ENCODE measurements at places on chromosomes 16 and 17.

DNA sequence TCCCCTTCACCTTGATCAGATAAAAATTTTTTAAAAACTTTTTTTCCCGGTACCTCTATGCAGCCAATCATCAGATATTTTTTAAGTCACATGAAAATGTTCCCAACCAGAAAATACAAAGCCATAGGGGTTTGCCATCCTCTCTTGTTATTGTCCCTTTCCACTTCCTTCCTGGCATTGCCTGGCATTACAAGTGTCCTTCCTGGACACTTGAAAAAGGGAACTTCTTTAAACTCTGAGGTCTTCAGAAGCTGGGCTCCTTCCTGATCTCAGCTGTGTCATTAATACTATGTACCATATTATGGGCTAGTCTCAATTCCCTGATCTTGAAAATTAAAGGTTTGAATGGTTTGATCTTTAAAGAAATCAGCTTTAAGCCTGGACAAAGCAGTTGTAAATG lies 64.9 kb downstream of the TEX14 start:
- peak; percentile 72 for DNase-seq

DNA sequence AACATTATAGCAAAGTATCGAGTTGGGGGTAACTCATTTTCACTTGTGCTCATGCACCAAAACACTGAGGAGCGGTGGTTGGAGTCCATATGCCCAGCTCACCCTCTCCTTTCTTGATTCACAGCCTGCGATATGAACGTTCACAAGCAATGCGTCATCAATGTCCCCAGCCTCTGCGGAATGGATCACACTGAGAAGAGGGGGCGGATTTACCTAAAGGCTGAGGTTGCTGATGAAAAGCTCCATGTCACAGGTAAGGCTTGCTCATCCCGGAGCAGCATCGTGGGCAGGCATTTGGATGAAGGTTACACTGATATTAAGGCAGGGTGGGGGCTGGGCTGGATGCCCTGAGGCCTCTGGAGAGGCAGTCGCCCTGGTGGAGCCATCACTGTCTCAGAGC lies 189.7 kb upstream of the CACNG5 start:
- no peak for DNase-seq

- peak; percentile 65 for DNase-seq
Observed at GRCh38 chr16:79598348-79599181, 2.0 kb downstream of the MAF start.

DNA sequence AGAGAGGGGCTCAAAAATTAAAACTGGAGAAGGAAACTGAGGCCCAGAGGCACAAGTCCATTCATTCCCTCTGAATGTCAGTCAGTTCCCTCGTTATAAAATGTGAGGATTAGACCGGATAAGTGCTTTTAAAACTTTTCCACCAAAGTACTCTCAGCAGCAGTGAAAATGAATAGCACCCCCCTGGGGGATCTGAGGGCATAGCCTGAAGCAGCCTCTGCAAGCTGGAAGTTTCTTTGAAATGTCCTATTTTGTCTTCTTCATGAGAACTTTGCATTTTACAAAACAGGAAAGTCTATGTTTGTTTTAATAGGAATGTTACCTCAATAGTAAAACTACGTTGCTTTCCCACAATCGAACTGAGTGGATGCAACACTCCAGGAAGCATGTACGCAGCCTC lies 273.0 kb downstream of the CEP112 start:
- no peak for DNase-seq

DNA sequence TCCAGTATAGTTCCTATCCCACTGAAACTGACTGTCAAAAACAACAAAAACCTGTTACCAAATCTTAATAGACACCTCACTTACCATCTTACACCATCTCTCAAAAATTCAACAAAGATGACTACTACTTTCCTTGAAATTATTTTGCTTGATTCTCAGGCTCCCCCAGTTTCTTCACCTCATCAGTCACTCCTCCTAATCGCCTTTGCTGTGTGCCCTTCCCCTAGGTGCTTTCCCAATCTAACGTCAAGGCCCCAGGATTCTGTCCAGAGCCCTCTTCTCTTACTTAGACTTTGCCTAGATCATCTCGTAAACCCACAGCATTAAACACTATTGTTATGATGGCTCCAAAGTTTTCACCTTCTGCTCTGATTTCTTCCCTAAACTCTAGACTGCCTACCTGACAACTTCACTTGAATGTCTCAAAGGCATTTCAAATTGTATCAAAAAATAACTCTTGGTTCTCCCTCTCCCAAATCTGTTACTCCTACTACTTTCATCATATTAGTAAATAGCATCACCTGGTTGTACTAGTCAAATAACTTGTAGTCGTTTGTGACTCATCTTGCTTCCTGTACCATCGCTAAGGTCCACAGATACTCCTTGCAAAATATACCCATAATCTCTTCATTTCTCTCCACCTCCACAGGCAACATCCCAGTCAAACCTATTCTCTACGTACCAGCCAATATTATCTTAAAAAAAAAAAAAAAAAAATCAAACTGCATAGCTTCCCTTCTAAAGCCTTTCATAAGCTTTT lies 18.0 kb downstream of the C16orf87 start:
- no peak for DNase-seq

GRCh38 chr17:59296190-59296589 lies 35.3 kb upstream of the YPEL2 start:
- DNase-seq = no peak

DNA sequence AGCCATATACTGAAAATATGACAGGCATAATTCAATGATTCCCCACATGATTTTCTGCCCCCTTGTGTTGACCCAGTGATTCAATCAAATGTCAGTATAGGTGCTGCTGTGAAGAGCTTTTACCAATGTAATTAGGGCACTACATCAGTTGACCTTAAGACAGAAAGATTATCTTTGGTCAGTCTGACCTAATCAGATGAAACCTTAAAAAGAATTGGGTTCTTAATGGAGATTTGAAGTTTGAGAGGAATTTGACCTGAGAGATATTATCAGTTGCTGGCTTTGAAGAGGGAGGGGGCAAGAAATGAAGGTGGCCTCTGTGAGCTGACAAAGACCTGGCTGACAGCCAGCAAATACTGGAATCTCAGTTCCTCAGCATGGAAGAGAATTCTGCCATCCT lies 358.7 kb upstream of the CA10 start:
- DNase-seq = no peak

- DNase-seq = no peak
Observed at GRCh38 chr17:66695098-66695497, 139.8 kb upstream of the CACNG5 start.

DNA sequence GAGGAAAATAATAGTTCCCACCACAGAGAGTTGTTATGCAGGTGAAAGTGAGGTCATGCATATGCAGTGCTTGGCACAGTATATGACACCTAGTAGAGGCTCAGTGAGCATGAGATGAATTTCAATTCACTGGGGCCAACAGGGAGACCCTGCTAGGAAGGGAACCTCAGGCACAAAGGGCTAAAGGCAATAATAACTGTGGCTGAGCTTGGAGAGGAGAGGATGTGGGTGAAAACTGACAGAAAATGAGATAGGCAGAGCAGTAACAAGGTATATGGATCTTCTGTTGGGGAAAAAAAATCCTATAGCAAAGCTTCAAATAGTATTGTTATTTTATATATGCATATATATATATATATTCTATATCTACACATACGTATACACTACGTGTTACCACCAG lies 25.0 kb upstream of the GINS3 start:
- DNase-seq = no peak

- DNase-seq = no peak
Observed at GRCh38 chr17:78651554-78651953, 74.4 kb upstream of the DNAH17 start.

DNA sequence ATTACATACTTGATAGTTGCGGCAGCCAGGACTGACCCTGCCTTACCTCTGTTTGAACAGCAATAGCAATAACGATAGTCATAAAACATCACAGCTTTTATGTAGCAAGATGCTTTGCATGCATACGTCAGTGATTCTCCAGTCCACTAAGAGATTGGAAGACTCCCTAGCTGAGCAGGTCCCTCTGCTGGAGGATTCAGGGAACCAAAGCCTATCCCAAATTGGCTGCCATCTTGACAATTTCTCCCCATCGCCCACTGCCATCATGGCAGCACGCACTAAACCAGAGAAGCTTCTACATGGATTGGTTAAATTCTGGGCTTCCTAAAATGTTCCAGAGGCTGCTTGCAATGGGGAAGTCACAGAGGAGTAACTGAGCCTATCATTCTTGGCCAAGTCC lies 360.6 kb upstream of the XYLT1 start:
- DNase-seq = no peak

GRCh38 chr16:2773188-2773968 lies 3.7 kb downstream of the ELOB start:
- DNase-seq = no peak

- DNase-seq = peak; percentile 14
Observed at GRCh38 chr16:19114359-19115147, 789 bp downstream of the ITPRIPL2 start.

DNA sequence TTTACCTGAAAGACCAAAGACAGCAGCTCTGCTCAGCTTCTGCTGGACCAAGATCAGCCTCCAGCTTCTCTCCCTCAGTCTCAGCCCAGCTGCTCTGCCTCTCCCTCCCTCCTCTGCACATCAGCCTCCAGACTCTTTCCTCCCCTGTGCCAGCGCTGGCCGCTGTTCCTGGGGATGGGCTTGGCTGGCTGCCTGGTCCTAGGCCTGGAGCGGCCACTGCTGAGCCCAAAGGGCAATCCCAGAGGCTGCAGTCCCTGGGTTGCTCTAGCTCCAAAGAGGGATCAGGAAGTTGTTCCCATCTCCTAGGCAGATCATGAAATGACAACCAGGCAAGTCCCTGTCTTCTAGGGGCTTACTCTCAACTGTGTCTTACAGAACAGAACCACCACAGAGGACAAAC lies 31.3 kb downstream of the DCUN1D3 start:
- no peak for DNase-seq

- no peak for DNase-seq
Observed at GRCh38 chr16:66273644-66274334, 92.7 kb upstream of the CDH5 start.

GRCh38 chr17:38585056-38585917 lies 20.5 kb downstream of the SRCIN1 start:
- no peak for DNase-seq

DNA sequence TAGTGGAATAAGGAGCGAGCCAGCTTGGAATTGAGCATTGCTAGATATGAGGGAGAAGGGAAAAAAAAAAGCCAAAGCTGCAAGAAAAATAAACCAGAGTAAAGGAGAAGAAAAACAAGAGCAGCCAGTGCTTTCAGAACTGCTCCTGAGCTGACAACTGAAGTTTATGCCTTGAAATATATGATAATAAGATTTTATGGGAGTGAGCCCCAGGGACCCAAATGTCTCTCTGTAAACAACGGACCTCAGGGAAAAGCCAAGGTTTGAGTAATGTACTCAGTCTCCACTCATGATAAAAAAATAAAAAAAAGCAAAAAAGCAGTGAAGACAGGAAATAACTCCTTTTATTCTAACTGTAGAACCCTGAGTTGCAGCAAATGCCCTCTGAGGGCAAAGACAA lies 132.6 kb downstream of the SNX11 start:
- DNase-seq = no peak

DNA sequence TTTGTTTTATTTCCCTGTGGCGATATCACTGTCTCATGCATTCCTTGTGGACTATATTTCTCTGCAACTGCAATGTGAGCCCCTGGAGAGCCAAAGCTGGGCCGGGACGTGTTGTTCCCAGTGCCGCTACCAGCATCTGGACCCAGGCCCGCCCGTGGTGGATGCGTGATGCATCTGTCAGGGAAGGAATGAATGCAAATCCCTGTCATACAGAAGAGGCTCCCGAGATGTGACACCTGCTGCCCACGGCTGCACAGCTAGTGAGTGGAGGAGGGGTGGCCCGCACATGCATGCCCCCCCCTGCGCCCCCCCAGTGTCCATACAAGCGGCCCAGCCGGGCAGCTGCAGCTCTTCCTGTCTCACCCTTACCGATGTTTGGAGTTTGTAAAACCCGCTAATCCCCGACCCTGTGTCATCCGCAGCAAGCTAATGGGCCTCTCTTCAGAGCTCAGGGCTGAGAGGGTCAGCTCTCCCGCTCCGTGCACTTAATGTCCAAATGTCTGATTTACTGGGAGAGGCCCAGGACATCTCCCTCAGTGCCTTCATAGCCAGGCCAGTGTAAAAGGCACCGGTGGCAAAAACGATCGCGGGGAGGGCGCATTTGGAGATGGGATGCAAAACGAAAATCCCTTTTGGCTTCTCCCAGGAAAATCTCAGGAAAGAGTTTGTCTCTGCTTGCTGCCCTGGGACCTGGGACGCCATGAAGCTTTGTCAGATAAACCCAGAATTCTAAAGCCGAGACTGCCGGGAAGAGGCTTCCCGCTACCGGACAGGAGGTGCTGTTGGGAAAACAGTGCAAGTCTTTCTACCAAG lies 91.8 kb downstream of the FOXL1 start:
- DNase-seq = no peak

DNA sequence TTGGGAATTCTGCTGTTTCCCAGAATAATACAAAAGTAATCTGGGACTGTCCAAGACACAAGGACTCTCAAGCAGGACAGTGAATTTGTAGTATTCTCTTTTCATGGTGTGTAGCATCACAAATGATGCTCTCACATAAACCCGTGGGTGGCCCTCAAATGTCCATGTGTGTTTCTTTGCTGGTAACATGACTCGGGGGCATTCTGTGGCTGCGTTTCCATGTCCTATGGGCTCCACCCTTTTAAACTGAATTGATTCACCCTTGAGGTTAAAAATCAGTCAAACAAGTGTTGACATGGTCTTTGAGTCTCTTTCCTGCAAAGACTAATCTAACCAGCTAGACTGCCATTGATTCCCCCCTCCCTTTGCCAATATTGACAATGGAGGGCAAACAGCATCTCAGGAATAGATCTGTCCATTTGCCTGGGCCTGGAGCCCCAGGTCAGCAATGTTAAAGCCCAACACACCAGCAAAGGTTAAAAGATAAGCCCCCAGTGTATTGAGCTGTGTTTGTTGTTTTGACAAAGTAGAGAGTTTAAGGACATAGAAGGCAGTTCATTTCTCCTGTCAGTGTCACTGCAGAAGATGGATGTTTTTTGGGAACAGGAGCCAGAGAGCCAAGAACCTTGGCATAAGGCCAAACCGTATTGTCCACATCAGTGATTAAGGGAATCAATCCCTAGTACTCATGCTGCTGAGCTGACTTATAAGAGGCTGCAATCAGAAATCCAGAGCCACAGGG lies 117.1 kb upstream of the COX10 start:
- DNase-seq = no peak

DNA sequence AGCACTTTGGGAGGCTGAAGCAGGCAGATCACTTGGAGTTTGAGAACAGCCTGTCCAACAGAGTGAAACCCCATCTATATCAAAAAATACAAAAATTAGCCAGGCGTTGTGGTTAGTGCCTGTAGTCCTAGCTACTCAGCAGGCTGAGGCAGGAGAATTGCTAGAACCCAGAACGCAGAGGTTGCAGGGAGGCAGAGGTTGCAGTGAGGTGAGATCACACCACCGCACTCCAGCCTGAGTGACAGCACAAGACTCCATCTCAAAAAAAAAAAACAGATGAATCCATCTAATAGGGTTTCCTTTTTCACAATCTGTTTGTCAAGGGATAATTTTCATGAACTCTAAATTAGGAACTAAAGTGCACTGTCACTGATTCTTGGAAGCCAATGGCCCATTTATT lies 99.0 kb downstream of the PARN start:
- DNase-seq = no peak

- DNase-seq = no peak
Observed at GRCh38 chr17:41547378-41547841, 19.3 kb upstream of the KRT19 start.

Measured in Kasumi-1 (cell line).